Progenitor cell of endocrine pancreas (in vitro differentiated cells): ENCODE measurements at places on chromosomes 5 and 9.
A peak's percentile ranks its signal among the peaks of the same experiment; 100 is the strongest.

GRCh38 chr5:87966213-87966612, 302.4 kb downstream of the TMEM161B start:
- H3K27me3 ChIP-seq = no peaks in the 10 kb centered on the region
- no peak for DNase-seq
- no peaks in the 10 kb centered on the region for H3K36me3 ChIP-seq
- no peak overlapping the region for H3K4me3 ChIP-seq
- H3K27ac ChIP-seq = no peak overlapping the region

DNA sequence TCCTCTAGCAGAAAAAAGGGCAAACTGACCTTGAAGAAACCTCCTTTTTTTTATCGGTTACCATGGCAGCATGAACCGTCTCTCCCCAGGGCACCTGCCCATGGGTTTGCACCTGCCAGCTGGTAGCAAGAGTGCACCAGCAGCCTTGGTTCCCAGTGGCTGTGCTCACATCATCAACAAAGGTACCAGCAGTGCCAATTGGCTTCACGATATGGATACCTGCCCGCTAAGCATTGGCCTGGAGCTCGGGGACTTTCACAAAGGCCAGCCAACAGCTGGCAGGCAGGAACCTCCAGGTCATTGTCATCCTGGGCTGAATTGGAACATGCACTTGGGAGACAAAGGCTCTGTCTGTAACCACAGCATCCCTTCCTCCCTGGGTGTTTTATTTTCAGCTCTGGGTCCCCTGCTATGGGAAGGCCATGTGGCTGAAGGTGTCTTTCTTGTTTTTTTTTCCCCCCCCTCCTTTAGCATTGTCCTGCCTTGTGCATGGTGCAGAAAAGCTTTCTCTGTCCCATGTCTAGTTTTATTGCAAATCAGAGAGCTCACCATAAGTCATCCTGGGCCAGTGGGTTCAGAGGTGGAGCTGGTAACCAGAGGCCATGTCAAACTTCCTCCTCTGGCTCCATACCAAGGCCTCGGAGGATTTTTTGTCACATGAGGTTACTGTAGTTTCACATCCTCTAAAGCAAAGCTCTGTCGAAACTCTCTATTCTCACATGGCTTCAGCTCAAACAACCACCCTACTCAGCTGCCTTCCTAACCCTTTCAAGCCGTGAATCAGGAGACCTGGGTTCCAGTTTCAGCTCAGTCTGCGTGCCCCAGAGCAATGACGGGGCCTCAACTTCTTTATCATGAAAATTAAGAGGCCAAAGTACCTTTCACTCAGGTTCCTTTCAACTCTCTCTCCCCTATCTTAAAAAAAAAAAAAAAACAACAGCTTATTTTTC, 145.5 kb upstream of the MAP3K1 start:
- peak overlapping the region; percentile 82 for H3K27ac ChIP-seq
- no peaks in the 10 kb centered on the region for H3K36me3 ChIP-seq
- H3K27me3 ChIP-seq = peaks cover 10% of the 10 kb centered on the region
- DNase-seq = no peak
- peak overlapping the region; percentile 33 for H3K4me3 ChIP-seq

GRCh38 chr9:7150153-7150890, 392.5 kb downstream of the KDM4C start:
- H3K27ac ChIP-seq = no peak overlapping the region
- H3K4me1 ChIP-seq = peaks cover 12% of the 10 kb centered on the region
- DNase-seq = no peak
- no peaks in the 10 kb centered on the region for H3K27me3 ChIP-seq
- no peak overlapping the region for H3K4me3 ChIP-seq

- H3K36me3 ChIP-seq = no peaks in the 10 kb centered on the region
- no peak overlapping the region for H3K4me3 ChIP-seq
- DNase-seq = no peak
- no peaks in the 10 kb centered on the region for H3K27me3 ChIP-seq
- no peak overlapping the region for H3K27ac ChIP-seq
These were observed 1191.9 kb upstream of the NUDT12 start for GRCh38 chr5:104754311-104754995.

- no peaks in the 10 kb centered on the region for H3K4me1 ChIP-seq
- H3K27ac ChIP-seq = no peak overlapping the region
- DNase-seq = no peak
- no peak overlapping the region for H3K4me3 ChIP-seq
These were observed 82.9 kb downstream of the ANGPTL2 start for GRCh38 chr9:127039492-127039891.

DNA sequence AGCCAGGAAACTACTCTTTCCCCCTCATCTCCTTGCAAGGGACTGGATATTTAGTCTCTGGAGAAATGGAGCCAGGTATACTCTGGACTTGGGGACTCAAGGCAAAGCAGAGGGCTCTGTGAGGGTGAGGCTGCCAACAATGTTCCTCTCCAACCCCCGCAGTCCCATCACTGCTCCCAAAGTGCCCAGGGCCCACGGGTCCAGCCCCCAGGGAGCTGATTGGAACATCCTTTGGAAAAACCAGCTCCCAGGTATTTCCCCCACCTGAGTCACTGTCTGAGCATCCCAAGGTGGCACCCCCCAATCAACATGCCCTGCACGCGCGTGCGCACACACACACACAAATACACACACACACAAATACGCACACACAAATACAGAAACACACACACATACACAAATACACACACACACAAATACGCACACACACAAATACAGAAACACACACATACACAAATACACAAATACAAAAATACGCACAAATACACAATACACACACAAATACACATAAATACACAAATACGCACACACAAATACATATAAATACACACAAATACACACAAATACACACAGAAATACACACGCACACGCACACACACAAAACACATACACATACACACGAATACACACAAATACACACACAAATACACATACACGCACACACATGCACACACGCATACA, 137.4 kb downstream of the DAB2IP start:
- H3K27me3 ChIP-seq = peaks cover 13% of the 10 kb centered on the region
- H3K4me1 ChIP-seq = no peaks in the 10 kb centered on the region
- peaks cover under 1% of the 10 kb centered on the region for H3K36me3 ChIP-seq
- DNase-seq = no peak
- peak overlapping the region; percentile 0 for H3K27ac ChIP-seq

GRCh38 chr5:138975098-138975847, 100.1 kb upstream of the LRRTM2 start:
- no peak overlapping the region for H3K4me3 ChIP-seq
- no peaks in the 10 kb centered on the region for H3K27me3 ChIP-seq
- H3K4me1 ChIP-seq = peaks cover 2% of the 10 kb centered on the region
- H3K36me3 ChIP-seq = peaks cover 2% of the 10 kb centered on the region
- H3K27ac ChIP-seq = peak overlapping the region; percentile 9

GRCh38 chr9:89482056-89482851, 15.7 kb downstream of the SEMA4D start:
- H3K36me3 ChIP-seq = peaks cover 7% of the 10 kb centered on the region
- H3K27ac ChIP-seq = no peak overlapping the region
- no peaks in the 10 kb centered on the region for H3K27me3 ChIP-seq
- DNase-seq = no peak
- H3K4me1 ChIP-seq = peaks cover 8% of the 10 kb centered on the region

- DNase-seq = no peak
- H3K36me3 ChIP-seq = no peaks in the 10 kb centered on the region
- H3K4me3 ChIP-seq = no peak overlapping the region
- no peaks in the 10 kb centered on the region for H3K4me1 ChIP-seq
- H3K27ac ChIP-seq = no peak overlapping the region
These were observed 299.2 kb upstream of the NMUR2 start for GRCh38 chr5:152704286-152704685.

- H3K4me3 ChIP-seq = no peak overlapping the region
- H3K4me1 ChIP-seq = peaks cover 2% of the 10 kb centered on the region
- H3K36me3 ChIP-seq = no peaks in the 10 kb centered on the region
- no peak overlapping the region for H3K27ac ChIP-seq
- DNase-seq = no peak
These were observed 13.8 kb downstream of the PROP1 start for GRCh38 chr5:177982072-177982727.

DNA sequence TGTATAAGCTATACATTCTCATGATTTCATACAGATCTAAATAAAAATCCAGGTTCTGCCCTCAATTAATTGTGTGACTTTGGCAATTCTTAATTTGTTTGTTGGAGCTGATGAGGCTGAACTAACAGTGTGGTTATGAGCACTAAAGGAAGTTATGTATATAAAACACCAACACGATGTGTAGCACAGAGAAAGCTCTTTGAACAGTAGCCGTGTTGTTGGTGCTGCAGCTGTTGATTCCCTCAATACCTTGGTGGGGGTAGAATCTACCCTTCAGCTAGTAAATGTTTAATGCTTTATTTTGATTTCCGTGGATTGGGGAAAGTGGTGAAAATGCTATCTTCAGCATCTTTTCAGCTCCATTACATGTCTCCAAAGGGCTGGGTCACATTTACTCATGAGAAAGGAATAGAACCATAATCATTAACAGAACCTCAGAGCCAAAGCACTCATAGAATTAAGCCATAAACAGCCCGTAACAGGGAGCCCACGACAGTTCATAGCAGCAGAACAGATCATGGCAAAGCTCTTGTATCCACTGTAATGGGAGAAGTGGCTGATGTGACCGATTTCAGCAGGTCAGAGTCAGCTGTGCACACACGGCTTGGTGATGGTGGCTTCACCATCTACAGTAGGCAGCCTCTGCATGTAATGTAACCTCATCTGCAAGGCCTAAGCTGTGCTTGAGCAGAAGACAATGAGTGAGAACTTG, 332.7 kb downstream of the DIRAS2 start:
- no peaks in the 10 kb centered on the region for H3K36me3 ChIP-seq
- no peak overlapping the region for H3K4me3 ChIP-seq

DNA sequence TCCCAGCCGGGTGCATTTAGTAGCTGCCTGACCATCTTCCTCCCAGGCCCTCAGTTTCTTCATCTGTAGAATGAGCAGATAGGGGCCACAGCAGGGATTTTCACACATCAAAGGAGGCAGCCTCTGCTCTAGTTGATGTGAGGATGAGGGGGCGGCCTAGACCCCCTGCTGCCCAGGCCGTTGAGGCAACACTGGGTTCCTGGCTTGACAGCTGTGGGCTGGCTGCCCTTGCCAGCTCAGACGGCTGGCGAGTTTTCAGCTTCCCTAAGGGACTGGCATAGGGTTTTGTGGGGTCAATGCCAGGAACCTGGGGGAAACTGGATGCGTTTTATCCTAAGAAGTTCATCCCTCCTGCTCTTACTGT, 49.6 kb downstream of the NDST1 start:
- no peak overlapping the region for H3K27ac ChIP-seq
- no peaks in the 10 kb centered on the region for H3K27me3 ChIP-seq
- H3K36me3 ChIP-seq = peaks cover 1% of the 10 kb centered on the region
- H3K4me3 ChIP-seq = no peak overlapping the region
